Vagina (tissue), 2 donors: ENCODE measurements at places on chromosomes 3 and 15. TPM values are rescaled to one million over a fixed set of nuclear protein-coding genes. Genes with fewer than 3 reads are reported as not detected.

GRCh38 chr15:35181538-35181937, 96.4 kb upstream of the NANOGP8 start:
- H3K4me1 ChIP-seq: no peaks in the 10 kb centered on the region
- H3K27me3 ChIP-seq: no peaks in the 10 kb centered on the region
- no peaks in the 10 kb centered on the region for H3K36me3 ChIP-seq
- no peak for DNase-seq

DNA sequence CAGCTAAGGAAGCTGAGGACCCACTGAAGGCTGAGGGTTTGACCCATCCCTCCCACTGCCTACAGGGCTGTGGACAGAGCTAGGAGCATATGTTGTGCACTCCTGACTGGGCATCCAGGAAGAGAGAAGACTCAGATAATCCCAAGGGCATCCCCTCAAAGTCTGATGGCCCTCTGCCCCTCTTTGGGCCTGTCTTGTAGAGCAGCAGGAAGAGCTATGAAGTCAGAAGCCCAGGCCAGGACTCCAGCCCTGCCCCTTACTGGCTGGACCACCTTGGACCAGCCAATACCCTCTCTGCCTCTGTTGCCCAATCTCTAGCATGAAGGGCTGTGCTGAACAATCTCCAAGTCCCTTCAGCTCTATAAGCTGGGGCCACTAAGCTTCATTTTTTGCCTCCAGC, 210.8 kb downstream of the RPLP1 start:
- H3K4me3 ChIP-seq: no peak overlapping the region
- H3K27ac ChIP-seq: no peak overlapping the region
- DNase-seq: no peak
- no peaks in the 10 kb centered on the region for H3K27me3 ChIP-seq
- H3K36me3 ChIP-seq: no peaks in the 10 kb centered on the region
- H3K4me1 ChIP-seq: peaks cover 9% of the 10 kb centered on the region

CLDN11 gene
- 136 TPM for total RNA-seq

- DNase-seq: no peak
- H3K27ac ChIP-seq: no peak overlapping the region
- H3K27me3 ChIP-seq: no peaks in the 10 kb centered on the region
- H3K36me3 ChIP-seq: peaks cover 44% of the 10 kb centered on the region
- peaks cover 49% of the 10 kb centered on the region for H3K4me1 ChIP-seq
Observed at GRCh38 chr3:184571750-184572377, 10.3 kb downstream of the EPHB3 start.

GRCh38 chr15:89998141-89998661, 2.9 kb upstream of the ZNF710 start:
- no peaks in the 10 kb centered on the region for H3K36me3 ChIP-seq
- no peak overlapping the region for H3K4me3 ChIP-seq
- H3K4me1 ChIP-seq: peaks cover 22% of the 10 kb centered on the region
- no peak overlapping the region for H3K27ac ChIP-seq

DCP1A gene
- 32.9 TPM for total RNA-seq

DNA sequence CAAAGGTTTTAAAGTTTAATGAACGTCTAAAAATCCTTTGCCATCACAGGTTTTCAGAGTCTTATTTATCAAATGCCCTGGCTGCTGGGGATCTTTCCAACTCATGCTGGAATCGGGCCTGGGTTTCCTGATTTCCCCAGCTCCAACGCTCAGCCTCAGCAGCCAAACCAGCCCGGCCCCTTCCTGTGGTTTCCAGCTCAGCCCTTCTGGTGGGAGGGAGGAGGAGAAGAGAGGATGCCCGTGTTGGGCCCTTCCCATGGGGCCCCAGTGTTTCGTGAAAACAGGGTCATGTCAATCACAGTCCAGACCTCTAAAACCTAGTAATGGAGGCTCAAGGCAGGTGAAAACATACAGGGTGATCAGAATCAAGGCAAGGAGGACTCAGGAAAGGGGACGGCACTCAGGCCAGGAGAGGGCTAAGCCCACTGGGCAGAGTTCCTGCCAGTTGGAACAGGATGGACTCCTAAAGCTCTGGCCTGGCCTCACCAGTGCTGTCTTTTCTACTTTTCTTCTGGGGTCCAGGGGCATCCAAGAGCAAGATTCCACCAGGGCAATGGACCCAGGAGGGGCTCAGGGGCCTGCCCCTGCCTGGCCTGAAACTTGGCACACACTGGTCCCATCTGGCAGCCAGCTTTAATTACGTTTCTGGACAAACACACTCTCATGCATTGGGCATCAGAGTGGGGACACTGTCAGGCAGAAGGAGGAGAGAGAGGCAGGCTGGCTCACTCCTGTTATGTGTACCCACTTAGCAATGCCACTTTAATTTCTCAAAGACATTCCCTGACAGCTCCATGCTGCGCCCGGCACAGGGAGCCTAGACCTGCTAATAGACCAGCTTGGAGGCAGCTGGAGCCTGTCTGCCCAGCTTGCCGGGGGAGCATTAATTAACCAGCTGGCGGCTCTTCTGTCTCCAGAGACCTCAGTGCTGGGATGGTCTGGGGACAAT, 194.6 kb downstream of the FAM43A start:
- H3K27me3 ChIP-seq: no peaks in the 10 kb centered on the region
- H3K36me3 ChIP-seq: no peaks in the 10 kb centered on the region
- no peak overlapping the region for H3K4me3 ChIP-seq
- H3K27ac ChIP-seq: peak overlapping the region; percentile 59
- peaks cover 48% of the 10 kb centered on the region for H3K4me1 ChIP-seq
